ENCODE measurements at places on chromosomes 16 and 17.

DNA sequence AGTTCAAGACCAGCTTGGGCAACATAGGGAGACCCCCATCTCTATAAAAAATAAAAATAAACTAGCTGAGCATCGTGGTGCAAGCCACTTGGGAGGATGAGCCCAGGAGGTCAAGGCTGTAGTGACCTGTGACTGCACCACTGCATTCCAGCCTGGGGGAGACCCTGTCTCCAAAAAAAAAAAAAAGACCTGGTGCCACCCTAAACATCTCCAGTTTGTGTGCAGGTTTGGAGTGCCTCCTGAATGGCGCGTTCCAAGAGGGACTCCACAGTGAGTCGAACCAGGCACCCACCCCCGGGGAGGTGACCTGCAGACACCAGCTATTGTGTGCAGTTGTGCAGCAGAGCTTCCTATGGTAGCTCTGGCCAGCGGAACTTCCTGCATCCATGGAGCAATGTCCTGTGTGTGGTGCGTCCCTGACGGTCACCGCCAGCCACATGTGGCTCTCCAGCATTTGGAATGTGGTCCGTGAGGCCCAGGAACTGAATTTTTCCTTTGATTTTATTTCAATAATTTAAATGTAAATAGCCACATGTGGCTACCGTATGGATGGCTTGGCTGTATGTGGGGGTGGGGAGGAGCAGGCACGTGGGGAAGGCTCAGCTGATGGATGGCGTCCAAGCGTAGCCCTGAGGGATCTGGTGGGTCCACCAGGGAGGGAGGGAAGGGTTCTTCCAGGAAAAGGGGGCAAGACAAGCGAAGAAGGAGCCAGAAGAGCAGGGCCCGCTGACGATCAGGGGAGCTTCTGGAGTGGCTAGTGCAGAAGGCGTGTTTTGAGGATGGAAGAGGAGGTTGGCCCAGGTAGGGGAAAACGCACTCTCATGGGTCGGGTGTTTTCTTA is 107.1 kb upstream of the GSE1 start:
- DNase-seq: no peak

DNA sequence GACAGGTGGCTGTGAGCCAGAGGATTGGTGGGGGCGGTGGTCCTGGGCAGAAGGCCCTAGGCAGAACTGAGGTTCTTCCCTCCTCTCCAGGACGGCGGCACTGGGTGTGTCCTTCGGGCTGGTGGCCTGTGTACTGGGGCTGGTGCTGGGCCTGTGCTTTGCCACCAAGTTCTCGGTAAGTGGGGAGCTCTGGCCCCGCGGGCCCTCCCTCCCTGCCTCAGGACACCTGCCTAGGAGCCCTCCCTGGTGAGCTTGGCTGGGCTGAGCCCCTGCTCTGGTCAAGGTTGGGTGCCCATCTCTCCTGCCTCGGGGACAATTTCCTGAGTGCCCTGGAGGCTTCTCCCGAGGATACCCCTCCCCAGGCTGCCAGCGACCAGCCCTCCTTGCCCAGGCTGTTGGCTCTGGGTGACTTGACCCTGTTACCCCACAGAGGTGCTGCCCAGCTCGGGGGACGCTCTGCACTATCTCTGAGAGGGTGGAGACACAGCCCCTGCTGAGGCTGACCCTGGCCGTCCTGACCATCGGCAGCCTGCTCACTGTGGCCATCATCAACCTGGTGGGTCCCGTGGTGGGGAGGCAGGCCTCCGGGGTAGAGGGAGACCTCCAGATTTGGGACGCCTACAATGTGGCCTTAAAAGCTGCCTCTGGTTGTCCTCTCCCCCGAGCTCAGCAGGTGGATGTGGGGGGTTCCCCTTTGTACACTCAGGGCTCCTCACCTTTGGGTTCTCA is 42.0 kb downstream of the ADCY7 start:
- DNase-seq: no peak

GRCh38 chr16:80619824-80620223 is 79.0 kb downstream of the DYNLRB2 start:
- no peak for DNase-seq

DNA sequence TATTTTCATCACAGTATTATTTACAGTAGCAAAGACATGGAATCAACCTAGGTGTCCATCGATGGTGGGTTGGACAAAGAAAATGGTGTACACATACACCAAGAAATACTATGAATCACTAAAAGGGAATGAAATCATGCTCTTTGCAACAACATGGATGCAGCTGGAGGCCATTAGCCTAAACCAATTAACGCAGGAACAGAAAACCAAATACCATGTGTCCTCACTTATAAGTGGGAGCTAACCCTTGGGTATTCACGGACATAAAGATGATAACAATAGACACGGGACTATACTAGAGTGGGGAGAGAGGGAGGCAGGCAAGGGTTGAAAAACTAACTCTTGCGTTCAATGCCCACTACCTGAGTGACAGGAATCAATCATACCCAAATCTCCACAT is 41.0 kb downstream of the MRPS23 start:
- no peak for DNase-seq

- DNase-seq: no peak
These were observed 80.6 kb downstream of the C16orf95 start for GRCh38 chr16:87236516-87237115.

DNA sequence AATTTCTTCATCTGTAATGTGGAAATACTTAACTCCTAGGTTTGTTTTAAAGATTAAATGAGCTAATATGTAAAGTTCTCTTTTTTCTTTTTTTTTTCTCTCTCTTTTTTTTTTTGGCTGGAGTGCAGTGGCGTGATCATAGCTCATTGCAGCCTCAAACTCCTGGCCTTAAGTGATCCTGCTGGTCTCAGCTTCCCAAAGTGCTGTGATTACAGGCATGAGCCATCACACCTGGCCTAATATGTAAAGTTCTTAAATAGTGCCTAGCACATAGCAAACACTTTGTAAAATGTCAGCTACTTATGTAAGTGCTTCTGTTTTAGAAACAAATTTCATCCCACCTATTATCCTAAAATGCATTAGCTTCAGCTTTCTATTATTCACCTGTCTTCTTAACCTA is 40.0 kb downstream of the TMC6 start:
- DNase-seq: no peak

- peak; percentile 86 for DNase-seq
These were observed 75.8 kb upstream of the ZNF469 start for GRCh38 chr16:88306860-88307545.

DNA sequence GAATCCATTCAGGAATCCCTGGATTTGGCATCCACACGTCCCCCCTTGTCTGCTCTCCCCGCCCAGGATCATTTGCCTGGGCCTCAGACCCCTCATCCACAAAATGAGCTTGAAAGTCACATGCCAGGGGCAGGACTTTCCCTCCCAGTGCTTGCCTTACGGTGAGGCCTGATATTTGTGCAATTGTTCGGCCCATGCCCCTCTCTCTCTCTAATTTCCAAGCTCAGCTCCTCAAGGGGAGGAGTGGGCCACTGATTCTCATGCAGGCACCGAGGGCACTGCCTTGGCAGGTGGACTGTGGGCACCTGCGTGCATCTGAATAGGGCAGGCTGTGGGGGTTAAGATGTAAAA is 267.2 kb upstream of the FOXF1 start:
- no peak for DNase-seq

DNA sequence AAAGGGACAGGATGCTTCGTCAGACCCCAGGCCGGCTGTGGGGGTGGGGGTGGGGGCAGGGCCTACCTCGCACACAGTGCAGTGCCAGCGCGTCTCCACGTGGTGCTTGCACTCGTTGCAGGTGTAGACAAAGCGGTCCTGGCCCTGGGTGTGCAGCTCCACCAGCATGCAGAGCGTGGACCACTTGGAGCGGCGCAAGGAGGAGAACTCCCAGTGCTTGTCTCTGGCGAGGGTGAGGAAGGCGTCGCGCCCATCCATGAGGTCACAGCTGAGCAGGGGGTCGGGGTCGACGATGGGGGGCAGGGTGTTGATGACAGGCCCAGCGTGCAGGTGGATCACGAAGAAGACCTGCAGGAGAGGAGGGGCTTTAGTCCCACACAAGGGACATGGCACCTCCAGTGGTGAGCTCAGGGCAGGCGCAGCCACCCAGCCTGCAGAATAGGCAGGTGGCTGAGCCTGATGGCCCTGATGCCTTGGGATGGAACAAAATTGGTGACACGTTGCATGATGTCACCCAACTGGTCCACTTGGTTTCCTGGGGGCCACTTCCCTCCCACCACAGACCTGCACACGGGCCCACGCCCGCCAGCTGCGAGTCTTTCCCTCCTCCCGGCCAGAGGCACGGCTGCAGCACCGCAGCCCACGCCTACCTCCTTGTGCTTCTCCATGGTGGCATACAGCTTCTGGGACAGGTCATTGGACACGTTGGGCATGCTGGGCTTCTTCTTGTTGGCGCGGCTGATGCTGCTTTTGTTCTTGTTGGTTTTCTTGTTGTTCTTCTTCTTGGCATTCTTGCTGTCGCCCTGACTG is 14.0 kb upstream of the TRAP1 start:
- DNase-seq: no peak

GRCh38 chr17:16158714-16159113 is 56.6 kb downstream of the NCOR1 start:
- DNase-seq: no peak

DNA sequence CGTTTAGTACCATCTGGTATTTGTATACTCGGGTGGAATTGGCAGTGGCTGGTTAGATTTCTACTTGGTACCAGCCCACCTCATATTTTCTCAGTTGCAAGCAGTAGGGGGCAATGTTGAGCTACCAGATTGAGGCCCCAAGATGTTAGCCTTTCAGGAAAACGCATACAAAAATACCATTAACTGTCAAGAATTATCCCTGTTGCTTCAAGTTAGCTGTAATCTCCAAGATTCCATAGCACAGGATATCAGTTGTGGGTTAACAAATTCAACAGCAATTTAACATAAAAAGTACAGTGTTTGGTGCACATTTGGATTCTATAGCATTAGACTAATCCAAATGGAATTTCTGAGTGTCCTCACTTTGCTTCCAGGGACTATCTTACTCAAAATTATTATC is 188.2 kb downstream of the FTO start:
- peak; percentile 42 for DNase-seq

DNA sequence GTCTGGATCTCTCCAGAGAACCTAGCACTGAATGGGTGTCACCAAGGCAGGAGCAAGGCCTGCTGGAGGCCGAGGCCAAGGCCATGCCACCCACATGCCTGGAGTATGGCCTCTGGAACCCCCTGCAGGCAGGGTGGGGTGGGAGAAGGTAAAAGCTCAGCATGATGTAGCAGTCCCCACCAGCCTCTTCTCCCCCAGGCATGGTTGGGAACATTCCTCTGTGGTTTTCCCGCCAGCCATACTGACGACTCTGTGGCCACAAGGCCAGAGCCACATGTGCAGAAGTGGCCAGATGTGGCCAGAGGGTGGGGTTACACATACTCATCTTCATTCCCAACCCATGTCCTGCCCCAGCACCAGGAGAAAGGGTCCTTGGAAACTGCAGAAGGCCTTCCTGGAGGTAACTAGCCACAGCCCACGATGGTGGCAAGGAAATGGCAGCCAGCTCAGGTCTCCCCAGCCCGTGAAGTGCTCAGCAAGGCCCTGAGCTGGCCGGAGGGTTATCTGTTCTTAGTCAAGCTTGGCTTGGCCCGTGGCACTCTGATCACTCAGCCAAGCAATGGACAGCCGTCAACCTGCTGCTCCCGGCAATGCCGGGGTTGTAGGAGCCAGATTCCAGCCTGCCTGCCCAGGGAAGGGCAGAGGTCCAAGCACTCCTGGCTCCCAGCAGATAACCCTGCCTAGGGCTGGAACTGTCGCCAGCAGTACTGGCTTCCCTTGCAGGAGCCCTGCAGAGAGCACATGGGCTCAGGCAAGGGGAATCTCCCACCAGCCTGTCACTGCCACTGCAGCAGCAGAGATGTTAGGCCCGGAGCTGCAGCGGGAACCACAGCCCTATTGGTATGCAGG is 26.1 kb downstream of the HDAC5 start:
- DNase-seq: peak; percentile 45

- DNase-seq: no peak
These were observed 3.3 kb upstream of the N4BP1 start for GRCh38 chr16:48613061-48613957.

Measured in AG09309 (cell line).